ENCODE measurements at places on chromosomes 12 and 14.
A peak's percentile ranks its signal among the peaks of the same experiment; 100 is the strongest.

- DNase-seq: no peak
Observed at GRCh38 chr14:23468704-23469126, 788 bp upstream of the NGDN start.

GRCh38 chr14:51410897-51411296 lies 170.8 kb downstream of the TMX1 start:
- DNase-seq: no peak

GRCh38 chr12:130832561-130833209 lies 6.4 kb downstream of the STX2 start:
- no peak for DNase-seq

- no peak for DNase-seq
Observed at GRCh38 chr14:96145116-96145864, 59.3 kb upstream of the BDKRB2 start.

DNA sequence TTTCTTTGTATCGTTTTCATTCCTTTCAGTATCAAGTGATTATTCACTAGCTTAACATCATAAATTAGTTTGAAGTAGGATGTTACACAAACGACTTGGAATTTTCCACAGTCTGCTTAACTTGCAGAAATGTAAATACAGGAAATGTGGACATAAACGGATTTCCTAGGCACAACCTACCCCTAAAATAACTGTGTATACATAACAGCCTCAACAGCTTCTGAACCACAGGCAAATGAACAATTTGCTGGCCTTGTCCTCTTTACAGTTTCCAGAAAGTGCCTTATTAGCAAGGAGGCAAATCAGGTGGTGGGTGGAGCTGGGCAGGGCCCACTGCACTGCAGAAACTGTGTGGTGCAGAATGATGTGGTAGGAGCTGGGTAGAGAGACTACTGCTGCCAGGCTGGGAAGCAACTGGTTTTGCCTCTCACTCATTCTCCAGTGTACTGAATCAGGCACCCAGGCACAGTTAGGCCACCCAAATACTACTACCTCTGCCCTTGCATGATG lies 14.1 kb downstream of the DRAM1 start:
- DNase-seq: peak; percentile 77

DNA sequence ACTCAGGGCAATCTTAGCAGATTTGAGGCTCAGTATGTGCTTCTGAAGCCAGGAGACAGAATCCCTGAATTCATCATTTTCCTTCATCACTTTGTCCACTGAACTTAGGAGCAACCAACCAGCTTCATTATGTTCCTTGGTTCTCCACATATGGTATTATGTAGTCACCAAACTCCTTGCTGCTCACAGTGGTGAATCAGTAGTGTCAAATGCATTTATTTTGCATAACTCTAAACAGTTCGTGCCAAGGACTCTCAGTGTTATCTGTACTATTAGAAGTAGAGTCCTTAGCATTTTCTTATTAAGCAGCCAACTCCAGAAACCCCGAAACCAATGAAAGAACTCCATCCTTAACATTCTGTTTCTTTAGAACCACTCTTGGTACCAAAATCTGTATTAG lies 466.9 kb upstream of the RGS6 start:
- DNase-seq: no peak

DNA sequence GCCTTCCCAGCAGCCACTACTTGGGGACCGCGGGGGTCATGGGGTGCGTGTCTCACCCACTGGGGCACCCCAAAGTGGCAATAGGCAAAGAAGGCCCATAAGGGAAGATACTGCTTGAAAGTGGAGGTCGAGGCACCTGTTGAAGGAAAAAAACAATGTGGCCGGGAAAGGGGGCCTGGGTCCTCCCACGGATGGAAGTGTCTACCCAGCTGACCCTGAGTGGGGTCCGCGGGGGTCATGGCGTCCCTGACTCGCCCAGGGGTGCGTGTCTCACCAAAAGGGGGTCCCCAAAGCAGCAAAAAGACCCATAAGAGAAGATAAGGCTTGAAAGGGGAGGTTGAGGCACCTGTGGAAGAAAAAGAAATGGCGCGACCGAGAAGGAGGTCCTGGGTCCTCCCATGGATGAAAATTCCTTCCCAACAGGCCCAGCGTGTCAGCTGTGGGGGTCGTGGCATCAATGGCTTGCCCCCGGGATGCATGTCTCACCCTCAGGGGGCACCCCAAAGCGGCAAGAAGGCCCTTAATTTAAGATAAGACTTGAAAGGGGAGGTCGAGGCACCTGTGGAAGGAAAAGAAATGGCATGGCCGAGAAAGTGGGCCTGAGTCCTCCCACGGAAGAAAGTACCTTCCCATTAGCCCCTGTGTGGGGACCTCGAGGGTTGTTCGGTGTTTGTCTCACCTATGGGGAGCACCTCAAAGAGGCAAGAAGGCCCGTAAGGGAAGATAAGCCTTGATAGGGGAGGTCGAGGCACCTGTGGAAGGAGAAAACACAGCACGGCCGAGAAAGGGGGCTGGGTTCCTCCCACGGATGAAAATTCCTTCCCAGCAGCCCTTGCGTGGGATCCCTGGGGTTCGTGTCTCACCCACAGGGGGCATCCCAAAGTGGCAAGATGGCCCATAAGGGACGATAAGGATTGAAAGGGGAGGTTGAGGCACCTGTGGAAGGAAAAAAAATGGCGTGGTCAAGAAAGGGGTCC lies 266.0 kb downstream of the ALG10 start:
- DNase-seq: no peak

GRCh38 chr14:25055992-25056687 lies 6.2 kb upstream of the STXBP6 start:
- DNase-seq: no peak

- no peak for DNase-seq
Observed at GRCh38 chr14:26191671-26192070, 406.2 kb downstream of the NOVA1 start.

GRCh38 chr14:91744068-91744480 lies 12.2 kb upstream of the CATSPERB start:
- DNase-seq: no peak

DNA sequence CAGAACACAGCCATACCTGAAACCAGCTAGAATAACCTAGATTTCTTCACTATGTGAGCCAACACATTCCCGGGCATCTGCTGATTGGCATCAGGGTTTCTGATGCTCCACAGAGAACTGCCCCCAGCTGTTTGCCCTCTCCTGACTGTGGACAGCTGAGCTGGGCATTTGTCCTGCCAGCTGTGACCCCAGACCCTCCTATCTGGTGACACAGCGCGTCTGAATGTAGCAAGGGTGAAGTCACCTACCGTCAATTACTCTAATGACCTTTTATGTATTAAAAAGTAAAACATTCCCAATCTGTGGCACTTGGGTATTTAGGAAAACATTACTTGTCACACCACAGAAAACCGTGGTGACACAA lies 29.7 kb upstream of the SFSWAP start:
- DNase-seq: no peak

- DNase-seq: peak; percentile 47
Observed at GRCh38 chr14:90759370-90760077, 56.7 kb downstream of the TTC7B start.

DNA sequence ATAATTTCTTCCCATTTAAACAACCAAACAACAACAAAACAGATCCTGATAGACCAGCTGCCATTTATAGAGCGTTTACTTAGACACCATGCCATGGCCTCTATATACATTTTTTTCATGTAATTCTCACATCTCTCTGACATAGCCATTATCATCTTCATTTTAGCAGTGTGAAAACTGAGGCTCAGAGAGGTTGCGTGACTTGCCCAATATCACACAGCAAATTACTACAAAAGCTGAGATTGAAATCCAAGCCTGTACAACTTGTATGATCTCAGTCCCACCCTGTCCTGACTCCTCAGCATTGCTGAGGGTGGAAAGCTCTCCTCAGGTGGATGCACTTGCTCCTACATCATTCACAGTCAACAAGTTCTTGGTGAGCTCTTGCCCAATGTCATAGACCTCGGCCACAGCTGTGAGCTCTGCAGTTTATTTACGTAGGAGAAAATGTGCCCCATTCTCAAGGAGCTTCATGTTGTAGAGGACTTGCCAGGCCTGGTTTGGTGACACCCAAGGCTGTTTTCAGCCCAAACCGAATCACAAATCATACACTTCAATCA lies 55.5 kb downstream of the CRACR2A start:
- no peak for DNase-seq

GRCh38 chr12:79527473-79527872 lies 163.3 kb downstream of the PAWR start:
- DNase-seq: no peak

- no peak for DNase-seq
Observed at GRCh38 chr12:65537978-65538377, 259.5 kb downstream of the MSRB3 start.

DNA sequence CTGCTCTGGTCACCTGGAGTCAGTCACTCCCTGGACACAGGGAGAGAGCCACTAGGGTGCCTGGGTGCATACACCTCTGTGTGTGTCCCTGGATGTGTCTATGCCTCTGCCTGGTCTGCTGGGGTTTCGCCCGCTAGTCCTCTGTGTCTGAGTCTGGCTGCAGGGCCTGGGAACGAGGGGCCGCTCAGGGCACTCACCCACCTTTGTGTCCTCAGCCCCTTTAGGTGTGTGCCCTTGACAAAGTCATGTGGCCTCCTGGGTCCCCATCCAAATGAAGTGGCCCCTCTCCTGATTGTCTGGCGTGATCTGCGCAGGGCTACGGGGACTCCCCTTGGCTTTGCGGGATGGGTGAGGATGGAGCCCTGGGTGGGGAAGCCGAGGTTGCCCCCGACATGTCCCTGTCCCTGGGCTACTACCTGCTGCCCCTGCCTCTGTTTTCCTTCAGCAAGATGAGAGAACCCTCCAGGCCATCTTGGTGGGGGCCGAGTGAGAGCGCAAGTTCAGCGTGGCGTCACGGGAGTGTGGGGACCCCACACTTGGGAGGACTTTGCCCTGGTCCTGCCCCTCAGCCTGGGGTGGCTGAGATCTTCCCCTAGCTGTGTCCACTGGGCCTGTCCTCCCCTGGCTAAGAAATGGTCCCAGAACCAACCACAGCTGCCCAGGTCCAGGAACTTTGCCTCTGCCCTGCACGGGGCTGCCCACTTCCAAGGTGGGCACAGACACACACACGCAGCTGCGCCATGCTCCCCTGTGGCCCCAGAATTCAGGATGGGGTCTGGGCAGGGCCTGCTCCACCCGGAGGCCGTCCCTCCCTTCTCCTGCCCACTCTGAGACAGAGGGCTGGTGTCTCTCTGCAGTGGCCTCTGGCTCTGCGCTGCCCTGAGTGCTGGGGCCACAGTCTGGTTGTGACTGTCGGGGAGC lies 2.7 kb upstream of the AHNAK2 start:
- DNase-seq: no peak

DNA sequence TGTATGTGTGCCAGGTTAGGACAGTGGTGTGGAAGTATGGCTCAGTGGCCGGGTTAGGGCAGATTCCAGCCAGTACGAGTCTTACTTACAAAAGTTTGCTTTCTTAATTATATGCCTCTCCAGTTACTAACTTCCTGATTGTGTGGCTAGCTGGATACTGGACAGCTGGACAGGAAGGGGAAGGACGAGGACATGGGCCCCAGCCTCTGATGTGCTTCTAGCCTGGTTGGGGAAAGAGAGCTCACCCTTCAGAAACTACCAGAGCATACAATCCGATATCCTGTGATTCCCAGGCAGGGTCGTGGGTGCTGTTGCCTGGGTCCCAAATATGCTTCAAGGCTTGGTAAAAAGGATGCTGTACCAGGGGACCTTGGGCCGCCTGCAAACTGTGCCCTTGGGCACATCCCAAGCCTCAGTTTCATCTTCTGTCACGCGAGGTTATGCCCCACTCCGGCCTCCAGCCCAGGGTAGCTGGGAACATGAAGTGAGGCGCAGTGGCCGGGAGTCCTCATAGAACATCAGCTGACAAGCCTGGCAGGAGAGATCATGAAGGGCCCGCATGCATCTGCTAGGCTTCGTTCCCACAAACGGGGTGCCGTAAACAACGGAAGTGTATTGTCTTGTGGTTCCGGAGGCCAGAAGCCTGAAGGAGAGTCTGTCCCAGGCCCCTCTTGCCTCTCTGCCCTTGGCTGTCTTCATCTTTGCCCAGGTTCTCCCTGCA lies 23.2 kb upstream of the RIN3 start:
- no peak for DNase-seq

- DNase-seq: no peak
Observed at GRCh38 chr14:87152693-87153092, 840.3 kb downstream of the GALC start.

DNA sequence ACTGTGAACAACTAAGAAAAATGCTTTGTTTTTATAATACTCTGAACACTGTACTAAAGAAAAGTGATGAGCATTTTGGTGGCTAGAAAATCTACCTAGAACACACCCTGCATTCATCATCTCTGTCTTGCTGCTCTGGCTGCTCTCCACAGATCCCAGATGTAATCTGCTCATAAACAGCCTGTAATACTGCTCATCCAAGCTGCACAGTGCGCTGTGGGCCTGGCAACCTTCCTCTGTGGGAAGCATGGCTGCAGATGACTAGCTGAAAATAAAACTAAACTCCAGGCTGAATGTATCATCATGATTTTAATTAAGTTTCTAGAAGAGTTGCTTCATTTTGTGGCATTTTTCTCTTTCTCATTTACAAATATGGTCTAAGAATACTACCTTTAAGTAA lies 200.7 kb downstream of the SLC2A13 start:
- DNase-seq: no peak

GRCh38 chr14:47730296-47730695 lies 54.9 kb upstream of the MDGA2 start:
- no peak for DNase-seq

- DNase-seq: no peak
Observed at GRCh38 chr14:79580906-79581305, 630.4 kb downstream of the DIO2 start.

- no peak for DNase-seq
Observed at GRCh38 chr12:53952871-53953734, 1.6 kb upstream of the HOXC12 start.

GRCh38 chr14:72776701-72777261 lies 117.1 kb downstream of the DPF3 start:
- no peak for DNase-seq

DNA sequence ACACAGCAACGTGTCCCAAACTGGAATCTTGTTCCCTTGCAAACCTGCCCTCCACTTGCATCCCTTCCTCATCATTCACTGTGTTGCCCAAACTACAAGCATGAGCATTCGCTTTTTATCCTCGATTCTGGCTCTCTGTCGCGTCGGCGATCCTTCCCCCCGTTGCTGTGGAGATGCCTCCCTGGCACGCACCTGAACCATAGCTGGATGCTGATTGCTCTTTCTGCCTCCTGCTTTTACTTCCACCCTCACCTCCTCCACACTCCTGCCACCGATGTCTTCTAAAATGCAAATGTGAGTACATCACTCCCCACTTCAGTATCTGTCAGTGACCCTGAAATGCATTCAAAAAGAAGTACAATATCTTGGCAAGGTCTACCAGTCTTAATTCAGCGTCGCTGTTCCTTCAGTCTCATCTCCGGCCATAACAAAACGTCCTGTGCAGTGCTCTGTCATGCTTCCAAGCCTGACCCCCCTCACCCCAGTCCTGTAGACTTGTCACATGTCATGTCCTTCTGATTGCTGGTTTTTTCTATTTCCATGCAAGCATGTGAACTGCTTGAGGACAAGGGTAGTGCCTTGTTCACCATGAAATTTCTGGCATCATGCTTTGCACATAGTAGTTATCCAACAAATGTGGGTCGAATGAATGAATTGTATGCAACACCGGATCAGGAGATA lies 2.5 kb upstream of the PPP2R5C start:
- no peak for DNase-seq
